ENCODE measurements at places on chromosomes 11 and 22.
A peak's percentile ranks its signal among the peaks of the same experiment; 100 is the strongest.

GRCh38 chr22:32218470-32218869 lies 13.6 kb upstream of the RFPL2 start:
- DNase-seq: no peak

- DNase-seq: peak; percentile 63
Observed at GRCh38 chr11:65780770-65781151, at the start of gene AP5B1. TSS of gene AP5B1 (minus strand) at chr11:65780976. CDS start at chr11:65780591, 385 bp downstream.

- DNase-seq: no peak
Observed at GRCh38 chr22:27574002-27574366, 227.6 kb downstream of the MN1 start.

DNA sequence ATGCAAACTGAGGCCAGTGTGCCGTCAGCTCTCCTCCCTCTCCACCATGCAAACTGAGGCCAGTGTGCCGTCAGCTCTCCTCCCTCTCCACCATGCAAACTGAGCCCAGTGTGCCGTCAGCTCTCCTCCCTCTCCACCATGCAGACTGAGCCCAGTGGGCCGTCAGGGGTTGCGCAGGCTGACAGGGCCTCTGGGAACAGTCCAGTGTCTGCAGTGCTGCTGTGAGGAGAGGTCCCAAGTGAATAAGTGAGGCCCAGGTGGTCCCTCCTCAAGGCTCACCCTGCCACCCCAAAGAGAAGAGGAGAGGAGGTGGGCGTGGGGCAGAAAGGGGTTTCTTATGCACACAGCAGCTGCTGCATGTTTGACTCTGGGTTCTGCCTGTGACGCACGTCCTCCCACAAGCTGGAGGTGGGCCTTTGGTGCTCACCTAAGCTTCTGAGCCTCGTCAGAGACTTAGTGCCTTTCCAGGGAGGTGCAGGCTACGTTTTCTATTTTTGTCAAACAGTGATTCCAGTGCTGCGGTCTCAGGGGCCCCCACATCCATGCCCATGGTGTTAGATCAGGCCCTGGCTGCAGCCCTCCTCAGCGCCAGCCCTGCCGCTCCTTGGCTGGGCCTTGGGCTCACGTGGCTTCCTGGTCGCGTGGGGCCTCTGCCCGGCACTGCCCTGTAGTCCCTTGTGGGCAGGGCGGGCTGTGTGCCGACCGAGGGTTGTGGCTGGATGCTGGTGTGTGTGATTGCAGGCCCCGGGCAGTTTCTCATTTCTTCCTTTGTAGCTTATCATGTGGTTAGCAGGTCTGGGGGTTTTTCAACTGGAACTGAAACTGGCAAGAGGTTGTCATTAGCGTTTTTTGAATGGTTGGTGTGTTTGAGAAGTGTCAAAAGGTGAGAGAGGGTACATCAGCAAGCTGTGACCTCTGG lies 7.1 kb downstream of the TPCN2 start:
- DNase-seq: no peak

GRCh38 chr22:45425531-45426265 lies 12.2 kb downstream of the RIBC2 start:
- no peak for DNase-seq

GRCh38 chr11:67351275-67352005 lies 1.9 kb downstream of the POLD4 start:
- peak; percentile 28 for DNase-seq
